GM04504 (cell line): ENCODE measurements at places on chromosomes 16 and 17.

DNA sequence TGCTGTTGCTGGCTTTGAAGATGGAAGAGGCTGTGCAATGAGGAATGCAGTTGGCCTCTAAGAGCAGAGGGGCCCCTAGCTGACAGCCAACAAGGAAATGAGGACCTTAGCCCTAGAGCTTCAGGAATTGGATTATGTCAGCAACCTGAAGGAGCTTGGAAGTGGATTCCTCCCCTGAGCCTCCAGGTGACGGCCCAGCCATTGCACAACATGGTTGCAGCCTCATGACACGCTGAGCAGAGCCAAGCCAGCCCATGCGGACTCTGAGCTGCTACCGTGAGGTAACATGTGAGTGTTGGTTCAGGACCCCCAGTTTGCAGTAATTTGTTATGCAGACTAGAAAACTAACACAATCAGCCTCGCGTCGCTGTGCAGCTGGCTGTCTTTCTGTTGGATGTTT lies 20.2 kb downstream of the CCDC42 start:
- no peak for DNase-seq

GRCh38 chr16:73052576-73052975 lies 4.6 kb upstream of the ZFHX3 start:
- no peak for DNase-seq

DNA sequence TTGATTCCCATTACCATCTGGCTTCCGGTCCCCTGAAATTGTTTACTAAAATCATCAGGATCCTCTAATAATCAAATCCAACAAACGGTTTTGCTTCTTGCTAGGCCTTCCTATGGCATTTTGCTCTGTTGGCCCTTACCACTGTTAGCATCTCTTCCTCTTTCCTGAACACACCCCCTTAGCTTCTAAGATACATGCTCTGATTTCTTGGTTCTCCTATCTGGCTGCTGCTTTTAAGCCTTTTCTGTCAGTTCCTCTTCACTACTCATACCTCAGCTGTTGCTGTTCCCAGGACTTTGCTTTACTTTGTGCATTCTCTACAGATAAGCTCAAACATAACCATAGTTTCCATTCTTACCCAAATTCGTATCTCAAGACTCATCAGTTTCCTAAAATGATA lies 11.4 kb downstream of the CAPNS2 start:
- no peak for DNase-seq

DNA sequence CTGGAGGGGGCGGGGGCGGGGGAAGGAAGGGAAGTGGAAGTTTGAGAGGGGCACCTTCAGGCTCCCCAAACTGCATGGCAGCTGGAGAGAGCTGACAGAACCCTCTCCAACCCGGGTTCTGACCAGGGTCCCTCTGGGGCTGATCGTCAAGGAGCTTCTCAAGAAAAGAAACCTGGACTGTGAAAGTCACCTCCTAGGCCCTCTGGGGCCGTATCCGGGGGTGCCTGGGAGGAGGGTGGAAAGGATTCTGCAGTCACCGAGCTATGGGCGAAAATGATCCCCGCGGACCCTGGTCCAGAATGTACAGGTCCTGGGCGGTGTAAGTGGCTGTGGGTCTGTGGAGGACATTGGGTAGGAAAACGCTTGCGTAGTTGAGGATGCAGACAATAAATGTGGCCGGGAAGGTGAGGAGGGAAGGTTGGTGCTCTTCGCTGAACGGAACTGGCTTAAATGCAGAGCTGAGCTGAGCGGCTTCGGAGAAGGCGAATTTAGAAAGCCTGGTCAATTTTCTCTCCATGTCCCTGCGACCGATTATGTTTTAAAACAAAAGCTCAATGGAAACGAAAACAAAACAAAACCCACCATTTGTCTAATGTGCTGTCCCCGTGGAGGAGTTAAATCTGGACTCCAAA lies 3.6 kb upstream of the LHX1 start:
- DNase-seq, result no peak

- no peak for DNase-seq
These were observed 52.9 kb upstream of the KIFC3 start for GRCh38 chr16:57855188-57855587.

DNA sequence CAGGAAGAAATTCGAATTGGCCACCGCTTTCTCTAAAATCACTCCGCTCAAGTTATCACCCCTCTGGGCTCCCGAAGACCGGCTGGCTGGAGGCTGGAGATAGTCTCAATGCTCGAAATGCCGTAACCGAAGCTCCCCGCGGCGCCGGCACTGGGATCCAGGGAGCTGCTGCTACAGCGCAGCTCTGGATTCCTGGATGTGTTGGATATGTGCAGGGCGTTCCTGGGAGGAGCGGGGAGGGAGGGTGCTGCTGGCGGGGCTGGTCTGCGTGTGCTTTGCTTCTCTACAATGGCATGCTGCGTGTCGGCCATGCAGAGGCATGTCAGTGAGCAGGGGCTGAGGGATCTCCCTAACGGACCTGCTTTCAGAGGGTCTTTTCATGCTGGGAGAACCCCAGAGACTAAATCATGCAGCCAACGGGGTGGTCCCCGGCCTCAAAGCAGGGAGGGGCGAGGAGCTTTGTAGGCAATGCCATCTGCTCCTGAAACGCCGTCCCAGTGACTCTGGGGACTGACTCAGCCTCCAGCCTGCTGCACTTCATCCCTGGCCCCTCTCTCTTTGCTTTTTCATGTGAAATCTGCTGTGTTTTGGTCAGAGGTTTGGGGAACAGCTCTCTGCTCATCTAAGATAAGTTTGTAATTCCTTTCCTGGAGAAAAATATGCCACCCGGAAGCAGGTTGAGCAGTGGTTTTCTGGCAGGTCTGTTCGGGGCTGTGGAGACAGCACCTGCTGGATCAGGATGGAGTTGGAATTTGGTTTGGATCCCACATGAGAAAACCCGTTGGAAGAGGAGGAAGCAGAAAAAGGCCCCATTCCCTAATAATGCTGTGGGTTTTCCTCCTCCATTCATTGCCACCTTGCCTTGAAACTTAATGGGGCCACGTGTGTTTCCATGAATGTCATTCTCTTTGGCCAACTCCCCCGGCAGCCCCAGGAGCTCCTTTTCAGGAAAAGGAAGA lies 311.4 kb downstream of the SEC14L1 start:
- DNase-seq, result no peak

- no peak for DNase-seq
These were observed at the start of gene GRB7 for GRCh38 chr17:39737760-39738567. Gene GRB7 (plus strand): TSS chr17:39737938. CDS start chr17:39742302, 4,364 bp downstream.

- no peak for DNase-seq
These were observed 303.8 kb downstream of the HS3ST3B1 start for GRCh38 chr17:14604591-14605266.

DNA sequence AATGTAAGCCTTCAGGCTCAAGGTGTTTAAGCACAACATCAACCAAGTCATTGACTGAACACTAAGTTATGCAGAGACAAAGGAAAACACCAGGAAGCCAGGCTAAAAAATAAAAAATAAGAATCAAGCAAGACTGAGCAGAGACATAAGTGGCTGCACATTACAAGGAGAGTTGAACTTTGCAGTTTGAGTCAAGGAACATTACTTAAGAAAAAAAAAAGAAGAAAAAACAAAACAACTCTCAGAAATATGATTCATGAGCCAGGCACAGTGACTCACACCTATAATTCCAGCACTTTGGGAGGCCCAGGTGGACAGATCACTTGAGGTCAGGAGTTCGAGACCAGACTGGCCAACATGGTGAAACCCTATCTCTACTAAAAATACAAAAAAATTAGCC lies 168.1 kb downstream of the C16orf95 start:
- no peak for DNase-seq

- no peak for DNase-seq
These were observed 18.0 kb downstream of the CCR7 start for GRCh38 chr17:40547079-40547784.

DNA sequence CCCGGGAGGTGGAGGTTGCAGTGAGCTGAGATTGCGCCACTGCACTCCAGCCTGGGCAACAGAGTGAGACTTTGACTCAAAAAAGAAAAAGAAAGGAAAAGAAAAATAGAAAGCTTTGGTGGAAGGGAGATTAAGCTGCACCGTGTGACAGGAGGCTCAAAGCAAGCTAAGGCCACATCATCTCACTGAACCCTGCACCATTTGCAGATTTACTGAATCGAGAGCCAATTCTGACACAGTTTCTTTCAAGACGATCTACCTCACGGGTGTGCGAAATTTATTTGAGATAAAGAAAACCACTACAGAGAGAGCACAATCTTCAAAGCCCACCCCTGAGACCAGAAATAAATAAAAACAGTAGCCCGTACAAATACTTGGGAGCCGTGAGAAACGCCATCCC lies 49.6 kb downstream of the RTN4RL1 start:
- no peak for DNase-seq

- no peak for DNase-seq
These were observed 23.3 kb upstream of the SLC12A3 start for GRCh38 chr16:56841659-56842058.

- no peak for DNase-seq
These were observed 73.3 kb upstream of the CNEP1R1 start for GRCh38 chr16:49951574-49952195.

DNA sequence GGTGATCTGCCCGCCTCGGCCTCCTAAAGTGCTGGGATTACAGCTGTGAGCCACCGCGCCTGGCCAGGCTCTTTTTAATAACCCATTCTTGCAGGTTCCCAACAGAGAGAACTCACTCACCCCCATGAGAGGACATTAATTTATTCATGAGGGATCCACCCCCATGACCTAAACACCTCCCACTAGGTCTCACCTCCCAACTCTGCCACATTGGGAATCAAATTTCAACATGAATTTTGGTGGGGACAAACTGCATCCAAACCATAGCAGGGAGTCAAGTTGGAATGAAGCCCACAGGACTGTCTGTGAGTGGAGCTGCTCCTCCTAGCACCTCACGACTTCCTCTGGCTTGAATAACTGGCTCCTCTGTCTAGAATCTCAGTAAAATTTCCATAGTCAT lies 85.5 kb downstream of the WWP2 start:
- no peak for DNase-seq

DNA sequence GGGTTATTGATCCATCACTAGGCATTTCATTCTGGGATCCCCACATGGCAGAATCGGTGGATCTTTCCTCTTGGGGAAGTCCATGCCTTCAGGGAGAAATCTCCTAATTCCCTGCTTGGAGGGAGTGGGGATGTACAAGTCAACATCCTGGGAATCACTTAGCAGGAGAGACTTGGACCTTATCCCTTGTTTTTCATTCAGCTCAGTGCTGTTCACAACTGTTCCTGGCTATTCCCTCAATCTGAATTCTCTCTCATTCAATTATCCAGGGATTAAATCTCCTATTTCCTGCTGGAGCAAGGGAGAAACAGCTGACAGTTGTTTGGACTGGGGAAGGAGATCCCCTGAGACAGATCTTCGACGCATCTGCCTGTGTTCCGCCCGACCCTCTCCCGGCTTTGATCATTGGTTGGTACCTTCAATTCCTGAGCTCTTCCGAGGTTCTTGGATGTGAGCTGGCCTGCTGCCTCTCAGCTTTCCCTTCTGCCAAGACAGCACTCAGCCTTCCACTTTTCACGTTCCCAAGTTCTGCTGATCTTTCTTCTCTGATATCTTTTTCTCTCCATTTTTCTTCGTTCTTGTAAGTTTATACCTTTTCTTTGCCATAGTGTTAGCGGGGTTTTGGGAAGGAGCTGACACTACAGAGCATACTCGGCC lies 115.4 kb upstream of the GNAO1 start:
- DNase-seq, result no peak

DNA sequence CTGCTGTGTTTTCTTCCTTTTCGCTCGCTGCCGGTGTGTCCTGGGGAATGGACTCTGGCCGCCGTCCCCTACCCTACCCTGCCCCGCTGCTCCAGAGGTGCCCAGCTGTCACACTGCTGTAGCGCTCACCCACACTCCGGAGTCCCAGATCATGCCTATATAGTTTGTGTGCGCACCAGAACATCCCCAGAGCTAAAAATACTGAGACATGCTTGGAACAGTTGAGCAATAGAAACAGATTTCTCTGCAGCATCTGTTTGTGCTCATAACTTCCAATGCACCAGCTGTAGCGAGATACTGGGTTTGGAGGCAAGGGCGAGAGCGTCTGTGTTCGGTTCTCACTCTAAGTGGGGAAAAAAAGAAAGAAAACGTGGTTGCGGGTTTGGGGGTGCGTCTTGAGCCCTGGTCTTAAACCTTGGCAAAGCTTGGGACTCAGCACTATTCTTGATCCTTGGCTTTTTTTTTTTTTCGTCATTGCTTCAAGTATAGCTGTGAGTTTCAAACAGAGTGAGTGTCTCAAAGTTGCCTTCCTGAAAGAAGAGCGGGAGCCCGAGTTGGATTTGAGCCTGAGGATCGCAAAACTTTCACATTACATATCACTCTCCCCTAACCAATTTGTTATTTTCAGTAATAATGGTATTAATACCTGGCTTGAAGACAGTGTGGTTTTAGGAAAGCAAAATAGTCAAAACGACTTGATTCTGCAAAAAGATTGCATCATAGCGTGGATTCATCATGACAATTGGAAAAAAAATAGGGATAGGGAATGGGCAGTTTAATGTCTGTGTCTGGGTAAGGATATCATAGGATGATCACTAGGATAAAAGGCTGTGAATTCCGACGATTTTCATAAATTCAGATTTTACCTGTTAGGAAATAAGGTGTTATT lies 621 bp downstream of the KCNJ2 start:
- no peak for DNase-seq

DNA sequence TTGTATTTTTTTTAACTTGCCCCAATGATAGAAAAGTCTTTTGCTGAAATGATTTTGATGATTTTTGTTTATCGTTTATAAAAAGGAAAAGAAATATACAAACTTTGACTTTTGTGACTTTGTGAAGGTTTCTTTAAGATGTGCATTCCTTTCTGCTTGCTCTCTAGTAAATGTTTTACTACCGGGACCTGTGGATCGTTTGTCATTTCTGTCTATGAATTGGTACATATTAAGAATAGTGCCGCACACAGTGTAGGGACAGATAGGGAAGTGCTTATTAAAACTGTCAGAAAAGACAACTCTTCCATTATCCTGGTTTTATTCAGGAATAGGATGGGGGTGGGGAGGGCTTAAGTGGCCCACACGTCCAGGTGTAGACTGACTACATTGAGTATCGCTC lies 8.1 kb upstream of the PSMC5 start:
- no peak for DNase-seq

DNA sequence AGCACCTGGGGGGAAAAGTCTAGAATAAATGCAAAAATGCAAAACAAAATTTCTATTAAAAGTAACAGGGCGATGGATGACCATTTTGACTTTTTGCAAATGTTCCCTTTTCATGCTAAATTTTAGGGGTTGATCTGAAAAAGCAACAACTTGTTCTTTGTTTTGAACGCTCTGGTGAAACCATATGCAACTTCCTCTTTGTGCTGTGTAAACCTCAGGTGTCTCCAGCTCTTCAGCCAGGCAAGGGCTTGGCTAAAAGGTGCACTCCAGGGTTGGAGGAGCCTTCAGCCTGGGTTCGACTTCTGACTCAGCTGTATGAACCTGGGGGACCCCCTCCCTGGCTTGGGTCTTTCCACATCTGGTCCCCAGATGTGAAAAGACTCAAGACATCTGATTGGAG lies 9.5 kb downstream of the IRF8 start:
- no peak for DNase-seq

- DNase-seq, result no peak
These were observed 112.7 kb downstream of the BRIP1 start for GRCh38 chr17:61750656-61751055.
